ENCODE measurements at places on chromosomes 3 and 15.

DNA sequence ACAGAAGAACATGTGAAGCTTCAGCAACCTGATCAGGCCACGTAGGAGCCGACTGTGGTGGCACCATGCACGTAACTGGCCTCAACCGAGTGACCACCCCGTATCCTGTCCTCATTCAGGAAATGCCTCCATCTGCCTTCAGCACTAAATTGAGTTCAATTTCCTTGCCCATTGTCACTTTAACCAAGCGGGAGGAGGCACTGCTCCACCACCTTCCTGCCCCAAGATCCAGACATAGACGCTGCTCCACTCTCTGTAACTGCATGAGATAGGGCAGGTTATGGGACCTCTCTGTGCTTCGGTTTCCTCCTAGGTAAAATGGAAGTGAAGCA lies 80.1 kb upstream of the POMGNT2 start:
- no peak for DNase-seq

GRCh38 chr3:4581498-4581897 lies 88.3 kb downstream of the ITPR1 start:
- no peak for DNase-seq

GRCh38 chr3:197590313-197590962 lies 34.7 kb upstream of the BDH1 start:
- DNase-seq: no peak

GRCh38 chr3:59519094-59519493 lies 469.3 kb upstream of the CFAP20DC start:
- no peak for DNase-seq

- no peak for DNase-seq
These were observed 60.4 kb downstream of the PLS1 start for GRCh38 chr3:142656575-142656974.

GRCh38 chr15:81155375-81156218 lies 21.5 kb downstream of the CFAP161 start:
- DNase-seq: no peak

- no peak for DNase-seq
These were observed 621.5 kb upstream of the SEMA6D start for GRCh38 chr15:47095833-47096232.

DNA sequence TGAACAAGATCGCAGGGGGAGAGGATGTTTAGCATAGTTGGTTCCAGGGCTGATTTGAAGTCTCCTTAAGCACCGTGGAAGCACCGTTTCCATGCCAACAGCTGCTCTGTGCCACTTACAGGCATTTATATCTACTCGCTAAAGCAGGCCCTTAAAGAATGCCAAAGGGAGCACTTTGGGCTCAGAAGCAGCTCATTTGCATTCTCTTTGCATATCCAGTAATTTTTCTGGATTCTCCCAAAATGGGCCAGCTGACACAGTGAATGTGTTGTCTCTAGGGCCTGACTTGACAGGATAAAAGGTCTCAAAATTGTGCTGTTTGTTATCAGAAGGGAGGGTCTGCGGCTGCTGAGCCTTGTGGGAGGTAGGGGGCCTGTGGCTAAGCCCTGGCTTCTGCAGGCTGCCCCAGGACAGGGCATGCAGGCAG lies 138.6 kb downstream of the FBLN2 start:
- no peak for DNase-seq

DNA sequence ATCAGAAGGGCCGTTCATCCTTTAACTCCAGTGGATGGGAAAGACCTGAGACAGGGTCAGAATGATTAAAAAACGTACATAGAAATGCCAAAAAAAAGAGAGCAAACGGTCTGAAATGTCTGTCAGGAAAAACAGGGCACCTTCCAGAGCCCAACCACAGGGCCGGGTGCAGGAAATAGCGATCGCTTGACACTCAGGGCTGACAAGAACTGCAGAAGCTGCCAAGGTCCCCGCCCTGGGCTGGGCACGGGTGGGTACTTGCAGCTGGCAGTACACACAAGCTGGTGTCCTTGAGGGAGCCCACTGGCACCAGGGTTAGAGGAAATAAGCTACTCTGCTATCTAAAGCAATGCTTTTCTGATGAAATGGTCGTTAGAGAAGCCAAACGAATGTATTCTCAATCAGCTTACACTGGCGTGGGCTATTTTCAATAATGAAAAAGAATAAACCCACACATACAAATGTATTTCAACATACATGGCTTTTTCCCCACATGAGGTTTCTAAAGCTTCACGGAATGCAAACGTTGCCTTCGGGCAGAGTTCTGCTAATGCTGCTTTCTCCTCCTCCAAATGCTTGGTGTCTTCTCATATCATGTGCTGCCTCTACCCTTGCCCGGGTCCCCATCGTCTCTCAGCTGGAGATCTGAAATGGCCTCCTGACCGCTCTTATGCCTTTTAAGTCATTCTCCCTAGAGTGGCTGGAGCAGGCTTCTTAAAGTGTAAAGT lies 15.6 kb downstream of the FRMD4B start:
- peak; percentile 15 for DNase-seq

DNA sequence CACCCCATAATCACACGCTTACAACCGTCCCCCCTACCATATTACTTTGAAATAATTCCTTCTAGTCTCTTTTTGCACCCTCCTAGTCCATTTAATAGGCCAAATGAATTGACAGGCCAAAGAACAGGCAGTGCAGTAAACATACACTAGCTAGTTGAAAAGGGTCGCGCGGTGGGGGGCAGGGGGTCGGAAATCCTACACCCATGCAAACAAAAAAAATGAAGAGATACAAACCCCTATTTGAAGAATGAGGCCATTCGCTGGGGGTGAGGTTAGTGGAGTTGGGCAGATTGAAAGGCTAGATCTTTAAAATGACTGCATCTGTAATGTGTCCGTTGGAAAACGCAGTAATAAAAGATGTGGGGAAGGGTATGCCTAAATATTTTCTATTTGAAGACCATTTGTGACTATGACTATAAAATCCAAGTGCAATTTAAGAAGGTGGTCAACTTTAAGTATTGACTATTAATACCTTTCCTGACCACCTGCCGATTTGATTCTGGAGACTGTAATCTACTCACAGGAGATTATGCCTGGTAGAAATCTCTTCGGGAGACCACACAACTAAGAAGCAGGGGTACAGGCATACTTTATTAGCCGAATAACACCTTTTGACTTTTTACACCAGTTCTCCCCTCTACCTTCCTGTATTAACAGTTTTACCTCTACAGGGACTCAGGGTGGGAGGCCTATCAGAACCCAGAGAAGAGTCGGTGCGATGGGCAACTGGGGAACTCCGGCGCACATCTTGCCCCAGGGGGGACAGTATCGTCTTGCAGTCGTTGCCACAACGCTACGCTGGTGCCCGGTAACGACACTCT lies 762 bp upstream of the ARL6 start:
- no peak for DNase-seq

DNA sequence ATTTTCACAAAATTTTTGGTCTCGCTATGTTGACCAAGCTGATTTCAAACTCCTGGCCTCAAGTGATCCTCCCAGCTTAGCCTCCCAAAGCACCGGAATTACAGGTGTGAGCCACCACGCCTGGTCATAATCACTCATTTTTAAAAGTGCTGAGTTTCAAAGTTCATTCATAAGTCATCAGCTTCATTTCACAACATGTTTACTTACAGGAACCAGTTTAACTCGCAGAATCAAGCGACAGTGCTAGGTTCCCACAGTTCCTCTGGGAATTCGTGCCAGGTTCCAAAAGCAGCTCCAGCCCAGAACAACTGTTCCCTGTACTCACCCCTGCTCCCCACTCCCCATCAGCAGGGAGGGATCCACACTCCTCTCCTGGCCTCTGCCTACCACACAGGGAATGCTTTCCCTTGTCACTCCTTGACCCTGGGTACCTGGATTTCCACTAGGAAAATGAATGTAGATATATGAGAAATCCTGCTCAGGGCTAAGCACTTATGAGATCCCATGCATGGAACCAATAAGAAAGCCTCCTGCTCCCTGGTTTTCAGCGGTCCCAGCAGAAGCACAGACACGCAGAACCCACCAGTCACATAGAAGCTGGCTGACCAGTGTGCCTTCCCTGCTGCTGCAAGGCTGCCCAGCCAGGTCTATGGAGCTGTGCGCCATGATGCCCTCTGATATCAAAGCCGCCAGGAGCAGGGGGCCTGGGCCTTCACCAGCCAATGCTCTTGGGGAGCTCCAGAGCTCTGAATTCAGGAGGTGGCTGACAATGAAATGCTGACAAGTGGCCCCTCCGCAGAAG lies 72.3 kb downstream of the ITGB5 start:
- DNase-seq: no peak

DNA sequence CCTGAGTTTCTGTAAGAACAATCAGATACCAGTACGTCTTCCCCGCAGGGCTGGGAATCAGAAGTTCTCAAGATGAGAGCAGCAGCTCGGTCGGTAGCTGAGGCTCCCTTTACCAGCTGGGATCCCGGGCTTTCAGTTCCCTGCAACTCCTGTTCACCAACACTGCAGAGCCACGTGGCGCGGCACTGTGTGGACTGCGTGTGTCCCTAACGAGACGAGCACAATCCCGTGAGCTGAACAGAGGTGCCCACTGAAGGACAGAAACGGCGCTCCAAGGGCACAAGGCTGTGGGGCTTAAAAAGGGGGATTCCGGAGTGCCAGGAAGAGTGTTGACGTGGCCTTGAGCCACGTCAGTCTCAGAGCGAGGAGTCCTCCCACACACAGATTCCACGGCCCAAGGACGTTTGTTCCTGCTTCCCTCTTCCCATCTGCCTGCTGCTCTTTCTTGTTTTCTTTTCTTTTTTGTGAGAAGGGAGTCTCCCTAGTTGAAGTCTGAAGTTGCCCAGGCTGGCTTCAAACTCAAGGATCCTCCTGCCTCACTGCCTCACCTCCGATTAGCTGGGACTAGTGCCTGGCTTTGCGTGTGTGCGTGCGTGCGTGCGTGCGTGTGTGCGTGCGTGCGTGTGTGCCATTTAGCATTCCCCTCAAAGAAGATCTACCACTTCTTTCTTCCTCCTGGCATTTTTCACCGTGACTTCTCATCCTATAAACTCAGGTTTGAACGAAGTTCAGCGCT lies 37.1 kb upstream of the RPL35A start:
- peak; percentile 6 for DNase-seq

- no peak for DNase-seq
These were observed 48.4 kb downstream of the GOLIM4 start for GRCh38 chr3:168047190-168047795.

DNA sequence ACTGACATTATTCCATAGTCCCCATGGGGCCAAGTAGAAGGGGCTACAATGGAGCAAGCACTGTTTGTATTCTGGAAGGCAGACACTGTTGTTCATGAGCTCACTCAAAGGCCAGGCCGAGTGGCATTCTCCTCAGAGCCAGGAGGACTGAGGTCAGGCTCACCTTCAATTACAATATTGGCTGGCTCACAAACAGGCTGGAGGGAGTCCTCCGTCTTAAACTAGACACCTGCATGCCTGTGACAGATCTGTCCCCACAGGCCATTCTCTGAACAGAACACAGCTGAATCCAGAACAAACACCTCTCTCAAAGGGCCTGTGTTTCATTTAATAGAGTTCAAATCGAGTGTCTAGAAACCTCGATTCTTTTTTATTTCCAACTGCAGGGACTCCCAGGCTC lies 347.4 kb upstream of the PPP2R3A start:
- no peak for DNase-seq

DNA sequence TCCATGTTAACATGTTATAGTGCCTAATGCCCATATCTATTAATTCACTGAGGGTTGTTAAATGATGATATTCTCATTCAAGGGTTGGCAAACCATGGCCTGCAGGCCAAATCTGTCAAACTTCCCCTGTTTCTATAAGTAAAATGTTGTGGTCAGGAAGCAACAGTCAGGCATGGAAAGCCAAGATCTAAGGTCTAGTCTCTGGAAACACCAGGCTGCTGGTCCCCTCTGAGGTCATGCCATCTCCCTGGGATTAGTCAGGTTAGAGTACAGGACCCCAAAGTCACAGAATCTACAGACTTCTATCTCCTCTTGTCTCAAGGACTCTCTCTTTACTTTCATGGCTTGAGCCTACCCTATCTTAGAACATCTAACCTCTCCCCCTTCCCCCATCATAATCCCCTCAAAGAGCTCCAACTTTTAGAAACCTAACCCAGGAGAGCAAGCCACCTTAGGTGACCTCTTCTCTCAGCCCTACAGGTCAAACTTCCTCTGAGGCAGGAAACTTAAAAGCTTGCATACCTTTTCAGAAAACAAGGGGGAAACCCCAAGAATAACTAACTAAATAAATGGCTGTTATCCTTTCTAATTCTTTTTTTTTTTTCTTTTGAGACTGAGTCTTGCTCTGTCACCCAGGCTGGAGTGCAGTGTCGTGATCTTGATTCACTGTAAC lies 15.3 kb upstream of the HERC1 start:
- DNase-seq: no peak

- no peak for DNase-seq
These were observed 19.9 kb upstream of the IL20RB start for GRCh38 chr3:136937851-136938250.

DNA sequence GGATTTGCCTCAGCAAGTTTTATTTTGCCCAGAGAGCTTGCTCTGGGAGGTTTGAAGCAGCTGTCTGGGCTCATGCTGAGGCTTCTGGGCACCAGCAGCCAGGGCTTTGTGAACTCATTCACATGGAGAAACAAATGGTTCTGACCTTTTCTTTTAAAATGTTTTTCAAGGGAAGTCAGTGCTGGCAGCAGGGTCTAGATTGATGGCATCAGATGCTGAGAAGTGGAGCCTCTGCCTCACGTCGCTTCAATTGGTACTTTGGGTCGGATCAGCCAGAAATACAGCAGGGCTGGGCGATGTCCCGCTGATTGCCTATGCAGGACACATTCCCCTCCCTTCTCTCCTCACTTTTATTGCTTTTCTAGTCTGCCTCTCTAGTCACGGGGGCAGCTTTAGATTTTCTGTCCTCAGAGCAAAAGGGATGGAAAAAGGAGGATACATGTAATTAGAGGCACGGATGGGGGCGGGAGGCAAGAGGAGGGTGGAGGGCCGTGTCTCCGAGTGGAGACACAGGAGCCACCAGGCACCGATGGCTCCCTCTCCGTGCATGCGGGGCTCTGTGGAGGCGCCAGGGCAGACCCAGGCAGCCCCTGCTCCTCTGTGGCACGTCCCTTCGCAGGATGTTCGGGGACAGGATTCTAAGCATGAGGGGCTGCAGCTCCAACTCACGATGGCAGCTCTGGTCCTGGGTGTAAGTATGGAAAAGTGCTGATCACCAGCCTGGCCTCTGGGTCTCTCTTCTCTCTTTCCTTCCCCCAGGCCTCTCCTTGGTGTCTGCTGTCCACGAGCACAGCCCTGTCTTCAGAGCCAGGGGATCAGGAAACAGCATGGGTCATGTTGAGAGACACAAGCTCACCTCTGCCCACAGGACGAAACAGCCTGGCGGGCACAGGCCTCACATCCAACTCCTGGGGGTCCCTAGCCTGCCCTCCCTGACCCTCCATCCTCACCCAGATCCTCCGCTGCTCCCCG lies 116.1 kb downstream of the FAM43A start:
- no peak for DNase-seq
